ENCODE measurements at places on chromosomes 12 and 14.
A peak's percentile ranks its signal among the peaks of the same experiment; 100 is the strongest.

- DNase-seq, result no peak
Observed at GRCh38 chr14:89240414-89240813, 176.6 kb downstream of the FOXN3 start.

GRCh38 chr12:87444039-87444438 is 585.2 kb downstream of the C12orf50 start:
- DNase-seq, result no peak

DNA sequence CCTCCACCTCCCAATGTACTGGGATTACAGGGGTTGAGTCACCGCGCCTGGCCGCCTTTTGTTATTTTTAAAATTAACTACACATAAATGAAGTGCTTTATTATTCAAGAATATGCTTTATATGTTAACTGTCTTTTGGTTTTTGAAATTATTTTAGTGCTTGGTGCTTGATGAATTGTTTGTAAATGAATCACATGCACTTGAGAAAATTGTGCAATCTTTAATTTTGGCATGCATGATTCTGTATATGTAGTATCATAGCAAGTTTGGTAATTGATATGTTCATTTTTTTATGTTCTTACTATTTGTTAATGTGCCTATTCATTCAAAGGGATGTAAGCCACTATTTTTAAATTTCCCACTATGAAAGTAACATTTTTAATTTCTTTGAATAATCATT is 440.9 kb downstream of the NAV3 start:
- peak; percentile 12 for DNase-seq

GRCh38 chr12:124131659-124132058 is 158.6 kb downstream of the ZNF664 start:
- no peak for DNase-seq

- DNase-seq, result no peak
Observed at GRCh38 chr12:6520186-6520585, 14.1 kb upstream of the GAPDH start.

DNA sequence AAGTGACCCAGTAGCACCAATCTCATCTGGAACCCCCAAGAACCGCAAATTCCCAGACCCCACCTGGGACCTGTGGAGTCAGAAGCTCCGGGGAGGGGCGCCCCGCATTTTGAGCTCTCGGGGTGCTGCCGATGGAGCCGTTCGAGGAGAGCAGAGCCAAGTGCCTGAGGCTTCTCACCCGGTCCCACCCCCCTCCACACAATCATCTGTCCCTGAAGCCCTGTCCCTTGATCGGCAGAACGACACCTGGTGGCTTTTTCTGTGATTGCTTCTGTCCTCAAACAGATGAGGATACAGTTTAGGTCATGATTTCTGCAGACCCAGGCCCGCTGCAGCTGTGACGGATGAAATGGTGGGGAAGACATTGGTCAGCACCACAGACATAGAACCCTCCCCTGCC is 74.7 kb downstream of the NOC4L start:
- DNase-seq, result no peak

- no peak for DNase-seq
Observed at GRCh38 chr14:95407354-95407753, 87.6 kb upstream of the CLMN start.

Measured in MG63 (cell line).